ENCODE measurements at places on chromosomes 12 and 14.

- no peak for DNase-seq
These were observed 496.7 kb downstream of the SLC6A15 start for GRCh38 chr12:84415946-84416345.

DNA sequence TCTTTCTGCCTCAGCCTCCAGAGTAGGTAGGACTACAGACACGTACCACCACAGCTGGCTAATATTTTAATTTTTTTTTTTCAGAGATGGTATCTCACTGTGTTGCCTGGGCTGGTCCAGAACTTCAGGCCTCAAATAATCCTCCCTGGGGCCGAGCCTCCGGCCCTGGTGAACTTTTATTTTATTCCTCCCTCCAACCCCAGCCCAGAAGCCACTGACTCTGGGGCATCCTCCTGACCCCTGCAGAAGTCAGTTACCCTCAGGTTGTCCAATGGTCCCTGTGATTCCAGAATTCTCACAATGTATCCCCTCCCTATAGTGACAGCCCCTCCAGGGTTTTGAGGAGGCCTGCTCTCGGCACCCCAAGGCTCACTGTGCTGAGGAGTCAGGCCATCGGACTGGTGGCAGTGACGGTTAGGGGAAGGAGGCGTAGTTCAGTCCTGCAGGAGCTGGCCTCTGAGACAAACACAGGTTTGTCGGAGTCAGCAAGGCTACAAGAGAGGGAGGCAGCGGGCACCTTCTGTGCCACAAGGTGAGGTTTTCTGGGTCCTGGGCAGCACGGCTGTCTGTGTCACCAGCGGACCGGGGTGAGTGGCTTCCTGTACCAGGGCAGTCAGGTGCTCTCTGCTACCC is 19.4 kb upstream of the FIGNL2 start:
- no peak for DNase-seq

GRCh38 chr14:99930420-99931274 is 134.6 kb upstream of the EVL start:
- no peak for DNase-seq

DNA sequence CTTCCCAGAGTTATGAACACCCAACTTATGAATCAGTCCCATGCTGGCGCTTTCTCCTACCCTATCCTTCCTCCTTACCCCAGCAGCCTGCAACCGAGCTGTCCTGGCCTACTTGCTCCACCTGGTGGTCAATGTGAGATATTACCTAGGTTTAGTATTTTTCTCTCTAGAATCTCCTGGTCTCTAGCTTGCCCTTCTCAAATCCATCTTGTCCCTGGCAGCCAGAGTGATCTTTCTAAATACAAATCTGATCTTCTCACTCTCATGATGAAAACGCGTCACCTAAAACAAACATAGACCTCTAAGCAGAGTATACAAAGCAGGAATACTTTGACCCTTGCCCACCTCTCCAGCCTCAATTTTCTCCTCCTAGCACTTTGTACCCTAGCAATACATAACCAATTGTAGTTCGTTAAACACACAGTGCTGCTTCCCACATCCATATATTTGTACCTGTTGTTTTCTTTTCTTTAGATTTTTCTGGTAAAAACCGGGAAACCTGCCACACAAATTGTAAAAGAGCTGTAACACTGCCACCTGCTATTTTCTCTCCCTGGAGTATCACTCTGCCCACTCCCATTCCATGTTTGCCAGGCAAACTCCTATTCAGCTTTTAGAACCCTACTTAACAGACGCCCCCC is 20.0 kb upstream of the TCP11L2 start:
- DNase-seq, result no peak

GRCh38 chr12:127613056-127613455 is 653.9 kb upstream of the TMEM132C start:
- no peak for DNase-seq

- DNase-seq, result no peak
These were observed 91.6 kb downstream of the NTF3 start for GRCh38 chr12:5523396-5524115.

- no peak for DNase-seq
These were observed 215.9 kb upstream of the HMGA2 start for GRCh38 chr12:65608319-65608916.

GRCh38 chr14:24986206-24986893 is 63.6 kb downstream of the STXBP6 start:
- DNase-seq, result no peak

DNA sequence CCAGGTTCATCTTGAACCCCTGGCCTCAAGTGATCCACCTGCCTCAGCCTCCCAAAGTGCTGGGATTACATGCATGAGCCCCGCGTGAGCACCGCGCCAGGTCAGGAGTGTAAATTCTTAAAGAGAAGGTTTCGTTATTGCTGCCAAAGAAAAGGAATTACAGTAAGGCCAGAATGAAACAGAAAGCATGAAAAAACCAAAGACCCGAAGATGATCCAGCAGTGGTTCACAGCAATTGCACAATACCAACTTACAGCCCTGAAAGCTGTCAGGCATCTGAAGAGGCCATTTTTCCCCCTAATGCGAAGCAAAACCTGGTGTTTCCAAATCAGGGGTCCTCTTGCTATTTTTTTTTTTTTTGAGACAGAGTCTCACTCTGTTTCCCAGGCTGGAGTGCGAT is 10.3 kb downstream of the RBM23 start:
- no peak for DNase-seq

- DNase-seq, result no peak
These were observed 145.8 kb downstream of the BICD1 start for GRCh38 chr12:32252199-32253073.
